ENCODE measurements at places on chromosomes 7 and 10.

GRCh38 chr10:31830887-31831286 is 97.7 kb downstream of the ARHGAP12 start:
- no peak for DNase-seq

DNA sequence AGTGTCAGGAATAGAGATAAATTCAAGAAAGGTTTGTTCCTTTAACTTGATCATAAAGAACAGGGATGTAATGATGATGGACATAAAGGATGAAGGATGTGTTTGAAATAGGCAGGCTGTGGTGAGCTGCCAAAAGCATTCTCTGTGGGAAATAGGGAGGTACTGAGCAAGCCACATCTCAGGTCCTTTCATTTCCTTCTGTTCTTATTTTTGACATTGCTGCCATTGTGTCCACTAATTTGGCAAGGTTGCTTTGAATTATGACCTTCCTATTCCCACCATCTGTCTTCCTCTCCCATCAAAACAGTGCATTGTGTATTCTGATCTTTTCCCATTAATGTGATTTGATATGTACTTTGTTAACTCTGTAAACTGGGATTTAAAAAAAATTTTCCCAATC is 9.4 kb downstream of the SCRN1 start:
- DNase-seq = no peak

DNA sequence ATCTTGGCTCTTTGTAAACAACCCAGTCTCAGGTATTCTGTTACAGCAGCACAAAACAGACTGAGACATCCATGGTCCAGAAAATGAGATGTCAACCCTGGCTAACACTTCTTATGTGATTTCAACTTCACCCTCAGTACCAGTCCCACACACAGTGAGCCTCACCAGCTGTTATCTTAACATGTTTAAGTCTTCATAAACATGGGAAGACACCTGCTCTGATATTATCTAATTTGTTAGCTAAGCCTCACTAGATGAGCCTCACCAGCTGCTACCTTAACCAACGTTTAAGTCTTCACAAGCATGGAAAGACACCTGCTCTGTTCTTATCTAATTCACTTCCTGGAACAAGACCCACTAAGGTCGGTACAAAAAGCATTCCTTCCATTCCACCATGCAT is 130.8 kb downstream of the CALN1 start:
- no peak for DNase-seq

DNA sequence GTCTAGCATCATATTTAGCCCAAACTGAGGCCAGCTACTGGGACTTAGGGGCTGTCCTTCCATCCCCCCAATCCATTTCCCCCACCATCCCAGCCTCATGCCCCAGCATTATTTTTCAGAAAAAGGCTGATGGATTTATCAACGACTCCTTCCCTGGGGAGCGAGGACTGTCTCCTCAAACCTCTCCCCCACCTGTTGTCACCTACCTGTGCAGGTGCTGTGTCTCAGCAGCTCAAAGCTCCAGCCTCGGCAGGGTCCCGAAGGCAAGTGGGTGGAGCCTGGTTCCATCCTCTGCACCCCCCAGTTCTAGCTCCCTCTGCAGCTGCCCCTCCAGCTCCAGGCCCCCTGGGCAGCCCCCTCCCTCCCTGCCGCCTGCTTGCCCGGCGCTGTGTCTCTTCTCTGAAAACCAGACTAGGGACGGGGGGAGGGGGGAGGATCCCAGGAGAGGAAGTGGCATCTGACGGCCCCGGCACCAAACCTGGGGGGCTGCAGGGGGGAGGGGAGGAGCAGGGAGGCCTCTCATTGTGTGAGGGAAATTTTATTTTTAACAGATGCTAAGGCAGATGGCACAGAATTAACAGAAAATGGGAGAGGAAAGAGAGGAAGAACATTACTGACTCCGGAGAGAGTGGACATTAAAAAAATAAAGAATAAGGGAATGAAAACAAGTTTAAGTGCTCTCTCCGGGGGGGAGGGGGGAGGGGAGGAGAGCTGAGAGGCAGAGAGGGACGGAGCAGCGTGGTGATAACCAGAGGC is 61.7 kb upstream of the PAX2 start:
- no peak for DNase-seq
